ENCODE measurements at places on chromosomes 3 and 15.

- DNase-seq: no peak
These were observed 265.8 kb upstream of the WNT5A start for GRCh38 chr3:55752911-55753310.

GRCh38 chr3:16084887-16085286, 89.6 kb upstream of the GALNT15 start:
- DNase-seq: no peak

DNA sequence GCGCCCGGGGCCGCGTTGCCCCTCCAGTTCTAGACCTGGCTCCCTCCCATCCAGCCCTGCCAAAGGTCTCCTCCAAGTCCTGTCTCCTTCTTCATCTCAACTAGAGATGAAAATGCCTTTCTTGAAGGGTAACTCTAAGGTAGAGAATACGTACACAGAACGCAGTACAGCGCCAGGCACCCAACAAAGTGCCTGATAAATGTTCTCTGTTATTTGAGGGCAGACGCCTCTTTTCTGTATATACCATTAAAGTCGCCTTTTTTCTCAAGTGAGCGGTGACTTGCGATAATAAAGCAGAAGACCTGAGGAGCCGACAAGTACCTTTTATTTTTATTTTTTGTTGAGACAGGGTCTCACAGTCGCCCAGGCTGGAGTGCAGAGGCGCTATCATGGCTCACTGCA, 809 bp downstream of the CRTAP start:
- no peak for DNase-seq

DNA sequence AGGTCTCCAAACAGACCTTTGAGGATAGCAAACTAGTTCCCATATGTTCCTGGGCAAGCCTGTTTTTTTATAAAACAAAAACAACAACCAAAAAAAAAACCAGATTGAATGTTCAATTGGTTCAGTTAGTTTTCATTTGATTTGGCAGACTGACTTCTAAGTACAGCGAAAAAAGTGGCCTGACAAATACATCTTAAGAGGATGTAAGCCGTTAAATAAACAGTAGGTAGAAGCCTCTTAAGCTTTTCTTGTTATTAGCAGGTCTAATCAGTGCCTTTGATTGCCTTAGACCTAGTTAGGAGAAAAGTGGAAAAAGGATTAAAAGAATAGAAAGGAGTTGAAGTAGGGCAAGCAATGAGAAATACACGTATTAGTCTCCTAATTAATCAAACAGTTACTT, 13.2 kb downstream of the TSC22D2 start:
- no peak for DNase-seq

- DNase-seq: no peak
These were observed 19.1 kb upstream of the AKAP13 start for GRCh38 chr15:85361323-85361722.

DNA sequence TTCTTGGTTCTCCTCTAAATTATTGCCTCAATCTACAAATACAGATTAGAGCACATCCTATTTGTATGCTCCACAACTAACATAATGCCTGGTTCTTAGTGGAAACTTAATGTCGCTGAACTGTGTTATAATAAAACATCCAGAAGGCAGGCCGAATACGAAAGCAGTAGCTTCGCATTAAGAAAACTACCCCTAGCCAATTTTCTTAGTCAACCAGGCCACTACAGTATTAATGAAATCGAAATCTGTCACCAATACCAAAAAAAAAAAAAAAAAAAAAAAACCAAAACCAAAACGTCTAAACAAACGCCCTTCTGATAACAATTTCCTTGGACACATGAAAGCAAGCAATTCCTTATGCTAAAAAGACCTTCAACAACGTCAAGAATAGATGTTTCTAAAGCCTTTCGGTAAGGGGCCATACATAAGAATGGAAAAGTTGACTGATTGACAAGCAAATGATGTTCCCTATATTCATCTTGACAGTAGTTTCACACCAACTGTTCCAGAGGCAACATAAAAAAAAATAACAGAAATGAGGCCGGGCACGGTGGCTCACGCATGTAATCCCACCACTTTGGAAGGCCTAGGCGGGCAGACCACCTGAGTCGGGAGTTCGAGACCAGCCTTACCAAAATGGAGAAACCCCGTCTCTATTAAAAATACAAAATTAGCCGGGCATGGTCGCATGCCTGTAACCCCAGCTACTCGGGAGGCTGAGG, 1.3 kb downstream of the DENND6A start:
- DNase-seq: peak; percentile 50

- DNase-seq: no peak
These were observed 80.9 kb upstream of the SOX2 start for GRCh38 chr3:181630853-181631252.

DNA sequence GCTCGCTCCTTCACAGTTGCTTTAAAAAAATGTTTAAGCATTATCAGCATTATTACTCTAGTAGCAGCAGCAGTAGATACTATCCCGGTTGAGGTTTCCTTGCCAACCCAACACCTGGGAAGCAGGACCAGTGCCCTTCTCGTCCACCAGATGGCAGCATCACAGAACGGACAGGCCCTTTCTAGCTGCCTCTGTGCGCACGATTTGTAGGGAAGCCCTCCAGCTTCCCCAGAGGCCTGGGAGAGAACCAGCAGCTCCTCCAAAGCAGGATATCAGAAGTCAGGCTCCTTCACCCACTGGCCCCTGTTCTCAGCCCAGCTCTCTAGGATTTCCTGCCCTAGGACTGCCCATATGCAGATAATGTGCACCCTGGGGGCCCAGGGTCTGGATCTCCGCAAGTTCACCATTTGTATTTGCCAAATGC, 16.8 kb upstream of the ESYT3 start:
- DNase-seq: peak; percentile 75

DNA sequence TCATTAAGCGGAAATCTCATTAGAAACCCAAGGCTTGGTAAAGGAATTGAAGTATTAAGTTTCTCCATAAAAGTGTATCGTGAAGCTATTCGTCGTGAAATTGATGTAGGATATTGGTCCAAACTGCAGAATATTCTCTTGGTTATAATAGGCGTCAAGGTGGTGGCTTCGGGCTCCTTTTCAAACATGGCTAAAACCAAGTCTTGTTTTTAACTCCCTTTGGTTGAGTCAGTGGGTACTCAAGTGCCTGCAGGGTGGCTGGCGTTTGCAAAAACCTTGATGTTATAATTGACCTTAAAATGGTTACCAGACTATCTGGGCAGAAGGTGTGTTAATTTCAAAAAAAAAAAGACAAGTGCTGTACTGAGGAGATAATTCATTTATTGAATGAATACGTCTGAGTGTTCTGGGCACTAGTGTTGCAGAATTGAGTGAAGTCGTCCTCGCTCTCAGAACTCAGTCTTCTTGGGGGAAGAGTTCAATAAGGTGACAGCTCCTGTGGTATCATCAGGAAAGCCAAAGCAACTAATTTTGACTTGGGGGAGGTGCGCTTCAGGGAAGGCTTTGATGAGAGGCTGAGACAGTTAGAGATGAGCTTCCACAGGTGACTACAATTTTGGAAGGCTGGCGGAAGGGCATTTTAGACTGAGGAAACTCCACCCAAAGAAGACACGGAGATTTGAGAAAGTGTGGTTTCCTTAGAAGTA, 1.5 kb downstream of the UBE2Q2 start:
- DNase-seq: peak; percentile 52

- DNase-seq: no peak
These were observed 34.7 kb downstream of the OXNAD1 start for GRCh38 chr3:16299746-16300145.

Data from erythroblast (primary cell).